ENCODE measurements at places on chromosomes 3 and 15.
A peak's percentile ranks its signal among the peaks of the same experiment; 100 is the strongest.

DNA sequence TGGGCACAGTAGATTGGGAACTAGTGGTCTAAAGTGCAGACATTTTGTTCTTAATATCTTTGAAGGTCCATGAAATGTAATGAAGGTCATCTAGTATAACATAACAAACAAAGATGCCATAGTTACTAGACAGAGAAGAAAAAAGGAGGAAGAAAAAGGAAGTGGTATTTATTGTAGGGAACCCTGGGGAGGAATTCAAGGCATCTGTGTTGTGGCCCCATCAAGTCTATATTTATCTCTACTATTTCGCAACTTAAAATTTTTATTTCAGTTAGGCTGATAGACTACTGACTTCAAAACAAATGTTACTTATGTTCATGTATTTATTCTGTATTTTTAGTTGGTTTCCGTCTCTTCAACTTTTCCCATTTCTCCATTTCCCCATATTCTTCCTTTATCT, 48.9 kb upstream of the ZDHHC23 start:
- no peak for DNase-seq

GRCh38 chr3:10398341-10398740, 77.4 kb upstream of the SEC13 start:
- DNase-seq = no peak

- no peak for DNase-seq
These were observed 168.2 kb downstream of the CBLB start for GRCh38 chr3:105700575-105700974.

GRCh38 chr3:121542924-121543323, 2.9 kb downstream of the POLQ start:
- no peak for DNase-seq

- no peak for DNase-seq
These were observed 45.4 kb downstream of the ATP13A4 start for GRCh38 chr3:193509103-193509965.

DNA sequence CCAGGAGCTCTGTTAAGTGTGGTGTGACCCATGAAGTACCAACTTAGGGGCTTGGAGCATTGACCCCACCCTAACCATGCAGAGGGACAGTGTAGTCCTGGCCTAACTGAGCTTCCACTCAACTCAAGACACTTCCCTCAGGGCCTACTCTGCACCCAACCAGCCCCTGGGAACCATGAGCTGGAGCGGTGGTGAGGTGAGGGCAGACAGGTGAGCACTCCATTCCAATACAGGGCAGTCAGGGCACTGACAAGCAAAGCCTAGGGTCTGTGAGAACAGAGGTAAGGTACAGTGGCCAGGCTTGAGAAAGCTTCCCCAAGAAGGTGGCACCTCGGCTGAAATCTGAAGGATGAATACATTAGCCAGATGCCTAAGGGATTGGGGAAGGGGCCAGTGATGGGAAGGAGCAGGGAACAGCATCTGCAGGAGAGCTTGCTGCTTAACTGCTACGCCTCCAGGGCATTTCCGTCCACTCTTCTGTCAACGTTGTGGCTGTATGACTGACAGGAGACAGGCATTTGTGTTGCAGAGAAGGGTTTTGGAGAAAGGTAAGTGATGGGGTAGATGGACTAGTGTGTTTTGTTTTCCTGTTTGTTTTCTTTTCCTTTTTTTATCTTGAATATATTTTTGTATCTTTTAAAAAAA, 243.5 kb upstream of the TRIM42 start:
- no peak for DNase-seq

- DNase-seq = no peak
These were observed 29.6 kb upstream of the SATB1 start for GRCh38 chr3:18454766-18455165.

DNA sequence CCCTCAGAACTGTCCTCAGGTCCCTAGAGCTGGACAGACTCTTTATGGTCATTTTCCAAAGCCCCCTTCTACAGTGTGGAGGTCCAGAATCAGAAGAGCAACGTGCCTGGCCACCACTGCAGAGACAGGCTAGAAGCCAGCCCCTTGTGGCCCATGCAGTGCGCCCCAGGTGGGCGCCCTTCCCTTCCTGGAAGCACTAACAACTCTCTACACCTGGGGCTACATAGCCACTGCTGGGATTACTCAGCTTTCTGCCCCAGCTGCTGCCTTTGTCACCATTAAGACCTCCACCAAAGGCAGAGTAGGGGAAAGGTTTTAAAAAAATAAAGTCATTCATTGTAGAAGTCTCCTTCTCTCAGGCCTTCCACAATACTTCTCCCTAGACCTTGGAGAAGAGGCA, 2.3 kb downstream of the RASGRP1 start:
- no peak for DNase-seq

DNA sequence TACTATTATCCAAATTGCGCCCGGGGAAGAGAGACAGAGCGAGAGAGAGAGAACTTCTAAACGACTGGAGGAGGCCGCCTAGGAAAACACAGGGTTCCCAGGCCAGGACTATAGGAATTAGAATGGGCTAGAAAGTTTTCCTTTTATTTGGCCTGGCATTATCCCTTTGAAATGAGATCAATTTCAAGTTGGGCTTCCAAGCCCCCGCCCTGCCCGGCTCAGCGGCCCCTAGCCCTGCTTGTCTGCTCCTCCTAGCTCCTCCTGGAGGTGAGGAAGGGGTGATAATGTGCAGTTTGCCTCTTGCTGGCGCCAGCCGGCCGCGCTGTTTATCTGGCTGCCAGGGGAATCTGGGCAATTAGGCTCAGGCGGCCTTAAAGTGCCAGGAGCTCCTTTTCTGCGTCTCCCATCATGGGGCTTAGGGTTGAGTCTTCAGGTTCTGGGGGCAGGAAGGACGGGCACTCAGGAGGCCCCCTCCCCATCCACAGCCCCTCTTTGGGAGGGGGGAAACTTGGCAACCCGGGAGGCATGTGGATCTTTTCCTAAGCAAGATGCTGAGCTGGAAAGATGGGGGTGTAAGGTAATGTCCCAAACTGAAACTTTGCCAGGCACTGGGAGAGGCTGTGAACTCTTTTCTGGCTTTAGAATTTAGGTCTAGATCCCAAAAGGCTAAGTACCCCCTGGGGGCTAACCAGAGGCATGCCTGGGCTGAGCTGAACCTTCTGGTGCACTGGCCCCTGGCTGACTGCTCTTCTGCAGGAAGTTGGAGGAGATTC, 5.5 kb downstream of the SMAD6 start:
- no peak for DNase-seq

DNA sequence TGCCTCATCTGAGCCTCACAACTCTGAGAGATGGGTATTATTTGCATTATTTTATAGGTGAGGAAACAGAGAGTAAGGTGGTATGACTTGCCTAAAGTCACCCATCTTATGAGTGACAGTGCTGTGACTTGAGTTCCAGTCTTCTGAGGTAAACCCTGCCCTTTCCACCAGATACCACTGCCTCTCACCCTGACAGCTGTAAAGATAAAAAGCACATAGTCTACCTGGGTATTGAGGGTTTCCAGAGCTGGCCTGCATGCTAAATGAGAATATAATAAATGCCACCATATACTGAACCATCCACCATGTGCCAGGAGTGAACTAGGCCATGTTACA, 25.6 kb downstream of the RASGRP1 start:
- DNase-seq = no peak

DNA sequence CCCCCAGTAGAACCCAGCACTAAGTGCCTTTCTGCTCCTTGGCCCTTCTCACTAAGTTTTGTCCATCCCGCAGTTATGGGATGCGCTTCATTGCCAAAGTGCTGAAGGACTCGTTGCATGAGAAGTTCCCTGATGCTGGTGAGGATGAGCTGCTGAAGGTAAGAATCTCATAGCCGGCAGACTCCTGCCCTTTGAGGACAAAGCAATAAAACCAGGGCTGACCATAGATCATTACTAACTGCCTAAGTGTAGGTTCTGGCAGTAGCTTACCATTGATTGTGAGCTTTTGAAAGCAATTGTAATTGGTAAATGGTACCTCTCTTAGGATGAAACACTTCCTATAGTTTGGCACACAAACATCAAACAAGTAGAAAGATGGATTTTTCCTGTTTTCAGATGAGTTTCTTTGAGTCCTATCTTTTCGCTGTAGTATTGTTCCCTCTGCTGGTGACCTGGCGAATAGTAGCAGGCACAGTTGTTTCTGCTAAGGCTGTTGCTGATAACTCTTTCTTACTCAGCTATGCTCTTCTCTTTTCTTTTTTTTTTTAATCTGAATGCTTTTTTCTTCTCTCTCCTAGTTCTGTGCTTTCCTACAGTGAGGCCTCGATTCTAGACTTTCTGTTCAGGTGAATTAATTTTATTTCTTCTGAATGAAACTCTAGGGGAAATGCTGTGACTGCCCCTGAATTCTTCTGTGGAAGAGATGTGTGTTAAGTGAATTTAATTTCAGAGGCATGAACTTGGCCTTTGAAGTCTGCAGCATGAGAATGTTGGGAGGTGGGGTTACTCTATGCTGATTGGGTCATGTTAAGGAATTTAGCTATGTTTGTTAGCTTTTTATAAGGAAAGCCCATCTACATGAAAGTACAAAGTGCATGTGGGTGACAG, 47.4 kb upstream of the CRTC3 start:
- no peak for DNase-seq

DNA sequence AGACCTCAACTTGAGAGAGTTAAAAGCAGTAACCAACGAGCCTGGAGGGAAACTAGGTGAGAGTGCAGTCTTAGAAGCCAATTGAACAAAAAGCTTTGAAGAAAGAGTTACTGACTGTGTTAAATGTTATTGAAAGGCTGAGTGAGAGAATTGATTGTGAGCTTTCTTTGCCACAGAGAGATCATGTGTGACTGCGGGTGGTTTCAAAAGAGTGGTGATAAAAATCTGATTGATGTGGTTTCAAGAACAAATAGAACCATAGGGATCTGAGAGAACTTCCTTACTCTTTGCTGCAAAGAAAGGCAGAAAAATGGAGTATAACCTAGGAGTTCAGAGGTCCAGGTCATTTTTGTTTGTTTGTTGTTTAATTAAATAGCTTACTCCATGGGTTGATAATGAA, 759.9 kb upstream of the ALCAM start:
- no peak for DNase-seq

DNA sequence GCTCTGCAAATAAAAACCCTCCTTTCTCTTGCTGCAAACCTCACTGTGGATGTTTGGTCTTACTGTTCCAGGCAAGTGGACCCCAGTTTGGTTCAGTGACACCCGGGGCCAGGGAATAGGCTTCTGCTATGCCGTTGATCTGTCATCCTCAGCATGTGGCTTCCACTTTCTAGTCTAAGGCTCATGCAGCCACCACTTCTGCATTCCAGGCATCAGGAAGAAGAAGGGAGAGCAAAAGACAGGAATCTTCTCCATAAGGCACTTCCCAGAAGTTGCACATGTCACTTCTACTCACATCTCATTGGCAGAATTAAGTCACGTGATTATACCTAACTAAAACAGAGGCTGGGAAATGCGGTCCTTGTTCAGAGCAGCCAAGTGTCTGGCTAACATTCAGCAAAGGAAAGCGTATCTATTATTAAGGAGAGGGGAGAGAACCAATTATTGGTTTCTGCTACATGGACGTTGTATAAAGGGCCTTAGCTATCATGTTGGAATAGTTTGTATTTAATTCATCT, 173.6 kb upstream of the PFN2 start:
- no peak for DNase-seq

DNA sequence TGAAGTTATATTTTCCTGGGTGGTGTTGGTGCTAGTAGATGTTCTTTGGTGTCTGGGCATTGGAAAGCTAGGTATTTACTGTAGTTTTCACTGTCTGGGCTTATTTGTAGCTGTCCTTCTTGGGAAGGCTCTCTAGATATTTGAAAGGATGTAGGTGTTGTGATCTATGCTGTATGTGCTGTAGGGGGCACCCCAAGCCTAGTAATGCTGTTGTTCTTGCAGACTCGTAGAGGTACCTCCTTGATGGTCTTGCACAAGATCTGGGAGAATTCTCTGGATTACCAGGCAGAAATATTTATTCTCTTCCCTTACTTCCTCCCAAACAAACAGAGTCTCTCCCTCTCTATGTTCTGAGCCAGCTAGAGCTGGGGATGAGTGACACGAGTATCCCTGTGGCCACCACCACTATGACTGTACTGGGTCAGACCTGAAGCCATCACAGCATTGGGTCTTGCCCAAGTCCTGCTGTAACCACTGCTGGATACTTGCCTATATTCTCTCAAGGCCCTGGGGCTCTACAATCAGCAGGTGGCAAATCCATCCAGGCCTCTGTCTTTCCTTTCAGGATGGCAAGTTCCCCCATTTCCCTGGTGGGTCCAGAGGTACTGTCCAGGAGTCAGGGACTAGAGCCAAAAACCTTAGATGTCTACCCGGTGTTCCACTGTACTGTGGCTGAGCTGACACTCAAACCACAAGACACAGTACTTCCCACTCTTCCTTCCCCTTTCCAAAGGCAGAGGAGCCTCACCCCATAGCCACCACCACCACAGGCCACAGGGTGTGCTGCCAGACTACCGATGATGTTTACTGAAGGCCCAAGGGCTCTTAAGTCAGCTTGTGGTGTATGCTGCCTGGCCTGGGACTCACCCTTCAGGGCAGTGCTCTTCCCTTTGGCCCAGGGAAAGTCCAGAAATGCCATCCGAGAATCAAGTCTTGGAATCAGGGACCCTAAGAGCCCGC, 195.2 kb upstream of the DPPA4 start:
- peak; percentile 5 for DNase-seq

DNA sequence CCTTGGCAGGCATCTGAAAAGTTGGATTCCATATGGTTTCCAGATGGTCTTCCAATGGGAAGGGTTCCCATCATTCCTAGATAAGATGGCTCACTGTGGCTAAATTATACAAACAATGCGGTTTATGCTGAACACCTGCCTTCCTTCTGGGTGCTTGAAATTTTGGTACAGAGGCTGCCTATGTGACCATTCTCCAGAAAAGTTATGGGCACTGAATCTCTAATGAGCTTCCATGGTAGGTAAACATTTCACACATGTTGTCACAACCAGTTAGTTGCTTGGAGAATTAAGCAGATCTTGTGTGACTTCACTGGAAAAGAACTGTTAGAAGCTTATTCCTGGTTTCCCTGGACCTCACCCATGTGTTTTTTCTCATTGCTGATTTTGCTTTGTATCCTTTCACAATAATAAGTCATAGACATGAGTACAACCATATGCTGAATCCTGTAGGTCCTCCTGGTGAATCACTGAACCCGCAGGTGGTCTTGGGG, 30.1 kb downstream of the PLOD2 start:
- DNase-seq = no peak

GRCh38 chr15:58629625-58630024, 119.9 kb downstream of the ADAM10 start:
- DNase-seq = no peak

GRCh38 chr3:35523838-35524237, 115.5 kb upstream of the ARPP21 start:
- no peak for DNase-seq

- DNase-seq = no peak
These were observed 23.9 kb upstream of the ARID3B start for GRCh38 chr15:74517096-74517495.

DNA sequence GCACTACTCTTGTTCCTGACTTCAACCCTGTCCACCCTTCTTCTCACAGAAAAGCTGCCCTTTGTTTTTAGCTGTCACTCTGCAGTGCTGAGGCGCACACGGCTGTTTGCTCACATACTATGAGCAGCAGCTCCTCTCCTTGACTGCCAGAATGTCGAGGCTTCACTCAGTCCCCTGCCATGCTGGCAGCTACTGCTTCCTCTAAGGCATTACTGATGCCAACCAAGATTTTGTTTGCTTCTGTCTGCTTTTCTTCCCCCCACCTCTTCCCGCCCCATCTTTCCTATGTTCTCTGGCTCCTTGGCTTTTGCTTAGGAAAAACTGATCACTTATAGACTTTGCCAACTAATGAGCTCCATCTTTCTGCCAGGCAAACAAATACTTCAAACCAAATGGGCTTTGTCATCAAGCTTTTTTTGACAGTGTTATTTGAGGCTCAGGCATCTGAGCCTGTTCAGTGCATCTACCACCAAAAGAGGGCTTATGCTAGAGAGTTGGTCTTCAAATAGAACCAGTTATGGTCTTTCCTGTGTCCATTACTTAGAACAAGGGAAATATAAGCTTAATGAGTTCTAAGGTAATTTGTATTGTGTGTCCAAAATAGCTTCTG, 81.0 kb downstream of the FBXL2 start:
- DNase-seq = no peak
